ENCODE measurements at places on chromosomes 1 and 21. TPM values are rescaled to one million over a fixed set of nuclear protein-coding genes. Genes with fewer than 3 reads are reported as not detected.
A peak's percentile ranks its signal among the peaks of the same experiment; 100 is the strongest.

- H3K27ac ChIP-seq, result peak overlapping the region; percentile 70
- peak; percentile 92 for DNase-seq
- no peaks in the 10 kb centered on the region for H3K36me3 ChIP-seq
Observed at GRCh38 chr1:2133039-2133878, 61.3 kb downstream of the FAAP20 start.

DNA sequence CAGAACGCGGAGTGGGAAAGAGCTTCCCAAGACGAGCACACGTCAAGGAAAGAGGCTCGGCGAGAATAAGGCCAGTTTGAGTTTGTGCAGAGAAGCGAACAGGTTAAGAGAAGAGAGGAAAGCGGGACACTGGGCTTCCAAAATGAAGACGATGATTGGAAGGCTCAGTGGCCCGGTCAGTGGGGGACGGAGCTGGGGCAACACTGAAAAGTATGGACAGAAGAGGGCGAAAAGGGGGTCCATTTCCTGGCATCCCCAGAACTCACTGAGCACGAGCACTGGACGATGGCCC is 258 bp downstream of the CCT3 start:
- DNase-seq, result no peak
- H3K36me3 ChIP-seq, result peaks cover 13% of the 10 kb centered on the region
- H3K27me3 ChIP-seq, result no peaks in the 10 kb centered on the region
- H3K4me1 ChIP-seq, result peaks cover 15% of the 10 kb centered on the region
- no peak overlapping the region for H3K27ac ChIP-seq

DNA sequence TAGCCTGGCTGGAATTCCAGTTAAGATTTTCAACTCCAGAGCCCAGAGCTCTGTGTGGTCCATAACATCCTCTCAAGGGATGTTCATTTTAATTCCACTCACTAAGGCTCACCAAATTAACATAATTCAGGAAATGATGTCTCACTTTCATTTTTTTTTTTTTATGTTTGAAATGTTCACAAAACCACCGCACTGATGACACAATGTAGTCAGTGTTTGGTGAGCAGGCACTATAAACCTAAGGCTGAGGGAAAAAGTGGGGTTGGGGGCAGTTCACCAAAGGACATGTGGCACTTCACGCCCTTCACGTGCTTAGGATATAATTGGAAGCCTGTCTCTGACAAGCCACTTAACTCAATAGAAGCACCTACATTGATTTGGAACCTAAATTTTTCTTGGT is 177.3 kb upstream of the CAMK1G start:
- no peaks in the 10 kb centered on the region for H3K4me1 ChIP-seq
- no peak for DNase-seq
- no peaks in the 10 kb centered on the region for H3K36me3 ChIP-seq
- no peak overlapping the region for H3K4me3 ChIP-seq

- H3K36me3 ChIP-seq, result no peaks in the 10 kb centered on the region
- DNase-seq, result no peak
- no peak within 1 kb of the TSS for H3K4me3 ChIP-seq
- H3K4me1 ChIP-seq, result no peaks in the 10 kb centered on the region
- H3K27me3 ChIP-seq, result peaks cover 9% of the 10 kb centered on the region
Observed at GRCh38 chr1:209583408-209583807, at the start of gene CAMK1G. CAMK1G (plus strand) TSS chr1:209583714; CDS start chr1:209594984, 11,270 bp downstream.

GRCh38 chr1:46274225-46275029 is 26.9 kb downstream of the RAD54L start:
- no peaks in the 10 kb centered on the region for H3K4me1 ChIP-seq
- H3K27ac ChIP-seq, result no peak overlapping the region
- DNase-seq, result no peak

DNA sequence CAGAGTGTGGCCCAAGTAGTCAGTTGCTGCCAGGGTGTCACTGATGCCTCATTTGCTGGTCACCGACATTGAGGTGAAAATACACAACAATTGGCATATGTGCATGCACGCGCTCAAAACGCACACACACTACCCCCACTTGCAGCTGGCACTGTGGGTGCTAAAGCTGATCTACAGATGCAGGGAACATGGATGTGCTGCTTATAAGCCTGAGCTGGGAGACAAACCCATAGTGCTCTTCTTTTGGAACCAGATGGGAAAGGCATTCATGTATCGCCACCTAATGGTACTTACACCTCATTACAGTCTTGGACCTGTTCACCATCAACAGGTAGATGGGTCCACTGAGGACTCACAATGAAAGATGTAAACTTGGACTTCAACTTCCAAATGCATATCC is 70.3 kb upstream of the CAMK1G start:
- H3K27me3 ChIP-seq, result no peaks in the 10 kb centered on the region
- DNase-seq, result no peak
- no peak overlapping the region for H3K4me3 ChIP-seq
- no peaks in the 10 kb centered on the region for H3K36me3 ChIP-seq
- no peak overlapping the region for H3K27ac ChIP-seq
- H3K4me1 ChIP-seq, result no peaks in the 10 kb centered on the region

DNA sequence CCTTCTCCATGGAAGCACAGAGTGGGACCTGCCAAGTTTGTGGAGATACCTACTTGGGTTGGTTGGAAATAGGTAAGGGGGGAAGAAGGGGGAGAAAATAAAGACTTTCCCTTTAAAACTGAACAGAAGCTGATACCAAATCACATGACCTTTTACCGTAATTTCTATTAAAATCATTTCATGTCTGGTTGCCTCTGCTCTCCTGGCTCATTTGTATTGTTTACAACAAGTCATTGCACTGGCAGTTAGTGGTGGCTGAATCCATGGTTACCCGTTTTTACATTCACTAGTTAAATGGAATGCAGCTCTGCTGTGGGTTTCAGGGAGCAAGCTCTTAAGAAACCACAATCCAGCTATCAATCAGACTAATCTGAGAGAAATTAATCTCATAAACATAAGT is 353.7 kb upstream of the ESRRG start:
- H3K27me3 ChIP-seq, result no peaks in the 10 kb centered on the region
- no peak overlapping the region for H3K27ac ChIP-seq
- no peak overlapping the region for H3K4me3 ChIP-seq
- no peaks in the 10 kb centered on the region for H3K4me1 ChIP-seq
- H3K36me3 ChIP-seq, result no peaks in the 10 kb centered on the region

GRCh38 chr1:36740446-36740845 is 257.7 kb upstream of the CSF3R start:
- DNase-seq, result no peak
- H3K4me1 ChIP-seq, result no peaks in the 10 kb centered on the region
- no peak overlapping the region for H3K27ac ChIP-seq
- H3K27me3 ChIP-seq, result no peaks in the 10 kb centered on the region
- H3K36me3 ChIP-seq, result no peaks in the 10 kb centered on the region

GRCh38 chr1:156490401-156491032 is 10.1 kb downstream of the MEF2D start:
- DNase-seq, result no peak
- H3K4me3 ChIP-seq, result no peak overlapping the region
- H3K27me3 ChIP-seq, result no peaks in the 10 kb centered on the region
- H3K27ac ChIP-seq, result peak overlapping the region; percentile 66
- no peaks in the 10 kb centered on the region for H3K36me3 ChIP-seq

DNA sequence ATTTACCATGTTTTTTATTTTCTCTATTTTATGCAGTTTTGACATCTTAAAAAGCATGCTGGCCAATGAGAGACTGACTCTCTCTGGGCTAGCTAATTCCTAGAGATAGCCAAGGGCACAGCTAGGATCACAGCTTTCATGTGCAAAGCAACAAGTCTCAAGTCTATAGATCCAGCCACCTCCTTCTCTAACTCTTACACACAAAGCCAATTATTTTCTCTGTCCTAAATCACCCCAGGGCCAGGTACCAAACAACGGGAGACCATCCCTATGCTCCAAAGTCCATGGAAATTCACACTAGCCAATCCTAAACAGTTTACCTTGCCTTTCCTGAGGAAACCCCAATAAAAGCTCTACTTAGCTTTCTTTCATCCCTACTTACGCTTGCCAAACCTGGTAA is 38.0 kb downstream of the ARHGAP29 start:
- no peaks in the 10 kb centered on the region for H3K36me3 ChIP-seq
- H3K27me3 ChIP-seq, result no peaks in the 10 kb centered on the region
- no peak overlapping the region for H3K4me3 ChIP-seq
- DNase-seq, result no peak

GRCh38 chr1:58570094-58570493 is 7.0 kb downstream of the TACSTD2 start:
- H3K27me3 ChIP-seq, result no peaks in the 10 kb centered on the region
- H3K27ac ChIP-seq, result no peak overlapping the region
- H3K4me1 ChIP-seq, result peaks cover 14% of the 10 kb centered on the region
- no peak for DNase-seq
- H3K36me3 ChIP-seq, result no peaks in the 10 kb centered on the region
- no peak overlapping the region for H3K4me3 ChIP-seq

DNA sequence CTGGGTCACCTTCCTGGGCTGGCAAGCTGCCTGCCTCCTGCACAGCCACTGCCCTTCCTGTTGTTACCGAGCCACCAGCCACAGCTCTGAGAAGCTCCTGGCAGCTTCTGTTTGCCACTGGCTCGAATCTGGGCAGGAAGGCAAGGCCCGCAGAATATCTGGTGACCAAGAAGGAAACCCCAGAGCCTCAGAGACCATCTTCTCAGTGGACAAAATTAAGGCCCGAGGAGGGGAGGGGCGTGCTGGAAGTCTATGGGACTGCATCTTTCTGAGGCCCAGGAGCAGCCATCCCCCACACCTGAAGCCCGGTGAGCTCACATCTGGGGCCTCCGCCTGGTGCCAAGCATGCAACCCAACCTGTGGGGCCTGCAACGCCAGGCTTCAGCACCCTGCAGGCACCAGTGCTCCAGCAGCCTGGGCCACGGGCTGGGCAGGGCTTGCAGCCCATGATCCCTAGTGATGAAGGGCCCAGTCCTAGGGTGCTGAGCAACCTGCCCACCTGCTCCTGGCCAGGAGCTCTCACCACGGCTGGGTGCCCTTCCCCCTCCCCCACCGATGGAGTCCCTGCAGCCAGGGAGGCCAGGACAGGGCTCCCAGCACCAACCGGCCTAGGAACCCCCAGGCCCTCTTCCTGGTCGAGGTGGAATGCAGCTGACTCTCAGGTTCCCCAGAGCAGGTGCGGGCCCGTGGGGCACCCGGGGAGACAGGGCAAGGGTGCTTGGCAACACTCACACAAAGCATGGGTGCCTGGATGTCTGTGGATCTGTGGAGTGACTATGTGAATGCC is 879 bp downstream of the CPTP start:
- peaks cover 19% of the 10 kb centered on the region for H3K4me1 ChIP-seq
- no peak for DNase-seq
- H3K27ac ChIP-seq, result peak overlapping the region; percentile 88
- peak overlapping the region; percentile 96 for H3K4me3 ChIP-seq
- H3K27me3 ChIP-seq, result no peaks in the 10 kb centered on the region
- no peaks in the 10 kb centered on the region for H3K36me3 ChIP-seq

Gene C1orf50
- total RNA-seq, result 2.9 TPM

Gene S100A8
- 5.2 TPM for total RNA-seq

Gene PLEKHG5
- total RNA-seq, result 3.9 TPM

All from pancreas (tissue), 10 donors.